ENCODE measurements at places on chromosomes 13 and 19.

DNA sequence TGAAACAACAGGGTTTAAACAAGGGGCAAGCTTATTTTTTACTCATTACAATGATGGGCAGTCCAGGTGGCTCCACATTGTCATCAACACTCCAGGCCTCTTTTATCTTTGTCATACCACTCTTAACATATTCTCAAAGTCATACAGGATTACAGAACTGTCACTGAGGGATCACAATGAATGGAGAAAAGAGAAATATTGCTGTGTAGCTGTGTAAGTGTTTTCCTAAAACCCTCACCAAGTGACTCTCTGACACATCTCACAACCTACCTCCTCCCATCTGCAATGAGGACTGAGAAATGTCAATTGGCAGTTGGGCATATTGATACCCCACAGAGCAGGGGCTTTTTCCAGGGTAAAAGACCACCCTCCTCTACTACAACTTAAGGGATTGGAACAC is 562.1 kb downstream of the TBC1D4 start:
- no peak for DNase-seq

DNA sequence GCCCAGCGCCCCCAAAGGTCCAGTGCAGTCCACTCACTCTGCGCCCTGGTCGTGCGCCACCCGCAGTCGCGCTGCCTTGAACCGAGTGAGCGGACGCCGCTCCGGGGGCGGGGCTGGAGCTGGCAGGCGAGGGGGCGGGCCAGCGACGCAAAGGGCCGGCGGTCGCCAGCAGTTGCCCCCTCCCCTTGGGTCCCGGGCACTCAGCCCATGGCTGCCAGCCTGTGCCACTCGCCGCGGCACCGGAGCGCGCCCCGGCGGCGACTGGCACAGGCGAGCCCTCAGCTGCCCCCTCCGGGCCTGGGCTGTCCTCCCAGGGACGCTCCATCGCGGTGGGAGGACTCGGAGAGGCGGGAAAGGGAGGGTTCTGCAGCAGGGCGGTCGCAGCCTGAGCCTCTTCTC is at the start of gene S1PR5:
TSS of gene S1PR5 (minus strand) at position 87 of the 399 bp plus-strand sequence. CDS start 2,436 bp downstream, outside the sequence.
- DNase-seq, result no peak

- peak; percentile 97 for DNase-seq
Observed at GRCh38 chr19:1490311-1491113, at the start of gene PCSK4. Gene PCSK4 (minus strand): TSS chr19:1490350. CDS start chr19:1490346, 4 bp downstream.

GRCh38 chr19:4653793-4654436 is 14.6 kb downstream of the TNFAIP8L1 start:
- DNase-seq, result no peak

DNA sequence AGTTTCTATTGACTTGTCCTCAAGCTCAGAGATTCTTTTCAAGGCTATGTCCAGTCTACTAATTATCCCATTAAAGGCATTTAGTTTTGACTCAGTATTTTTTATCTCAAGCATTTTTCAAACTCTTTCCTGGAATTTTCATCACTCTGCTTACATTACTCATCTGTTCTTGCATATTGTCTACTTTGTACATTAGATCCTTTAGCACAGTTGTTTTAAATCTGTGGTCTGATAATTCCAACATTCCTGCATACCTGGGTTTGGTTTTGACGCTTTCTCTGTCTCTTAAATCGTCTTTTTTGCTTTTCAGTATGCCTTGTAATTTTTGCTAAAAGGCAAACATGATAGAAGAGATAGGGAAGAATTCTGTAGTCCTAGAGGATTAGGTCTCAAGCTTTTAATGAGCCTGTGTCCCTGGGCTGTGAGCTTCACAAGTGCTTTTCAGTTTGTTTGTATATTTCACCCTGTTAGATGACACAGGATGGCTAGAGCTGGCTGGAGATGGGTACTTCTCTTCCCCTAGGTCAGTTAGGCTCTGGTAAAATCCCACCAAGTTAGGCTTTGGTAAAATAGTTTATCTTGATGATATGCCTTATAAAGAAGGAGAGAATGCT is 46.1 kb upstream of the GPC6 start:
- DNase-seq, result no peak

GRCh38 chr19:35533822-35534392 is 651 bp downstream of the GAPDHS start:
- DNase-seq, result peak; percentile 27

- no peak for DNase-seq
Observed at GRCh38 chr19:5355076-5355475, 14.5 kb upstream of the PTPRS start.
